ENCODE measurements at places on chromosomes 11 and 22.

GRCh38 chr11:2419638-2420501 lies 19.3 kb downstream of the TSSC4 start:
- peak; percentile 28 for DNase-seq

GRCh38 chr11:110525883-110526282 lies 96.1 kb downstream of the FDX1 start:
- DNase-seq, result no peak

DNA sequence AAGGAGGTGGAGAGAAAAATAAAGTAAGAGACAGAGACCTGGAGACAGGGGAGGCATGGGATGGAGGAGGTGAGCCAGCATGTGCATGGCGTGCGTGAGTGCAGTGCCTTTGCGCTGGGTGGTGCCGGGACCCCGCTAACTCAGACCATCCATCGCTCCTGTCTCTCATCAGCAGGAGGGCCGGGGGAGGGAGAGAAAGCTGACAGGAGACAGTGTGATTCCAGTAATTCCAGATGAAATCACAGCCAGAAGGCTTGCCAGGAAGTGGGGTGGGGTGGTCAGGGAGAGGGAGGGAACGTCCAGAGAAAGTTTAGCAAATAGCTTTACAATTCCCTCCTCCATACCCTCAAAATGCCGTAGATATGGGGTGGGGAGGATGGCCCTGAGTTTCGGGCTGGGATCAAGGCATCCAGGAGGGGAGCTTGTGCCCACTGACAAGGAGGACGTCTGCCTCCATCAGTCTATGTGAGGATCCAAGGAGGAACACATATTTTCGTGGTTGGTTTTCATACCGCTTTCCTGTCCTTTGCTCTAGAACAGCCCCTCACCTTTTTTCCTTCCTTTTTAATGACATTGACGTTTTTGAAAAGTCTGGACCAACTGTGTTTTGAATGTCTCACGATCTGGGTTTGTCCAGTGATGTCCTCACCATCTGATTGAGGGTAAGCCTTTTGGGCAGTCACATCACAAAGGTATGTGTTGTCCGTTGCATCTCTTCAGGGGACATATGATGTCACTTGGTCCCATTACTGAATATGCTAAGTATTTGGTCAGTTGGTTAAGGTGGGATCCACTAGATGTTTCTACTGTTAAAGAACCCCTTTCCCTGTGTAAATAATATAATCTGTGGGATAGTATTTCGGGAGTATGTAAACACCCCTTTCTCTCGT lies 567.3 kb downstream of the MIAT start:
- no peak for DNase-seq

DNA sequence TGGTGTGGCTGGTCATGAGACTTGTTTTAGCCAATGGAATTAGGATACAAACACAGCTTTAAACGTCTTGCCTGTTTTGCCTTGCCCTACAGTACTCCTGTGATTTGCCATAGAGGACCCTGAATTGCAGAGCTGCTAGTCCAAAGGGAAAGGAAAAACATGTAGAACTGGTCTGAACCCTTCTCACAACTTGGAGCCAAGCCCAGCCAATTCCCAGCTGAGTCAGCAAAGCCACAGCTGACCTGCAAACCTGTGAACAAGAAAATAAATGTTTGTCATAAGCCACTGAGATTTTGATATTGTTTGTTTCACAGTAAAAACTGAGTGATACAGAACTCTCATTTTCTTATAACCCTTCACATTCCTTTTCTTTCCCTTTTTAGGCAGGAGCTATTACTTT lies 360.5 kb upstream of the API5 start:
- DNase-seq, result no peak

- no peak for DNase-seq
These were observed 3.3 kb downstream of the SCGB1D2 start for GRCh38 chr11:62245271-62245753.

DNA sequence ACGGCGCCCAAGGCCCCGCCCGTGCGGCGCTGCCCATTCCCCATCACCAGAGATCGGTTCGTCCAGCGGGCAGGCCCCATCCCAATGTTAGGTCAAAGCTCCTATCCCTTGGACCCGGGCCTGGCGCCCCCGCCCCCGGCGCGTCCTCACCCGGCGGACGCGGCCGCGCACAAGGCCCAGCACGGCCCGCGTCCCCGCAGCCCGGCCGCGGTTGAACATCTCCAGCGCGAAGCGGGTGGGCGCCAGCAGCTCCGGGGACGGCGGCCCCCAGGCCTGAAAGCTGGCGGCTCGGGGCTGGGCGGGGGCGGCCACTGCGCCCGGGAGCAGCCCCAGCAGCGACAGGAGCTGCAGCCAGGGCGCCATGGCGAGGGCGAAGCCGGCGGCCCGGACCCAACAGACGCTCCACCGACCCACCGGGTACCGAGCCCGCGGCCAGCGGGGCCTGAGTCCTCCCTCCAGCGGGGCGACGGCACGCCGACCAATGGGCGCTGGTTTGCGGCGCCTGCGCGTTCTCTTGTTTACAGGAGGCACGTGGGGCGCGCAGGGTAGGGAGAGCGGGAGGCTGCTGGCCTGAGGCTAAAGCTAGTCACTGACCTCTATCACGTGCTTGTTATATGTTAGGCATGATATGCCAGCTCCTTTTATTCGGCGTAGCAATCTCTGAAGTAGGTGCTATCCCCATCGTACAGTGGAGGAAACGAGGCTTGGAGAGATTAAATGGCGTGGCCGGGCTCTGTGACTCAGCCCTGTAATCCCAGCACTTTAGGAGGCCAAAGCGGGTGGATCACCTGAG lies at the start of gene CTSF:
Gene CTSF, minus strand, starts transcription at position 483 of the 793 bp plus-strand sequence. Its CDS starts 120 bp downstream, at position 363.
- peak; percentile 62 for DNase-seq

DNA sequence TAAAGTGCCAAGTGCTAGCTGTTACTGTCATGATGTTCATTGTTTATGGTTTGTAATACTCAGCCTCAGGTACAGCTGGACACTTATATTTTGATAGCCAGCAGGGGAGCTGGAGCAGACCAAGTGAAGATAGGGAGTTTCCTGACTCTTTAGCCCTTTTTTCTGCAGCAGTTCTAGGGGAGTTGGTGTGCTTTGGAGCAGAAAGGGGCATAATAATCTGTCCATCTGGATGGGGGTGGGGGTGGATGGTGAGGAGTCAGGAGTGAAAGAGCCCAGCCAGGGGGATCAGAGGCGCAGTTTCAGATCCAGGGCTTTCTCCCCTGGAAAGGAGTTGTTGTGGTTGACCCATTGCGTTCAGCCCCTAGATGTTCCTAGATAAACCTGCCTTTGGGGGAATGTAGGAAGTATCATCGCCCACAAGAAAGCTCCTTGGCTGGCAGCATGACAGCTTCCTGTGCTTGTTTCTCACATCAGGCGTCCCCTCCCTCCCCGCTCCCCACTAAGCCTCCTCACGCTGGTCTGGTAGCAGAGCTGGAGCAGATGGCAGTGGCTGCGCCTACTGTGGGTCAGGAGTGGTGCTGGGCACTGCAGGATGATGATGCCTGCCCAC lies 41.9 kb downstream of the MED15 start:
- DNase-seq, result peak; percentile 59

DNA sequence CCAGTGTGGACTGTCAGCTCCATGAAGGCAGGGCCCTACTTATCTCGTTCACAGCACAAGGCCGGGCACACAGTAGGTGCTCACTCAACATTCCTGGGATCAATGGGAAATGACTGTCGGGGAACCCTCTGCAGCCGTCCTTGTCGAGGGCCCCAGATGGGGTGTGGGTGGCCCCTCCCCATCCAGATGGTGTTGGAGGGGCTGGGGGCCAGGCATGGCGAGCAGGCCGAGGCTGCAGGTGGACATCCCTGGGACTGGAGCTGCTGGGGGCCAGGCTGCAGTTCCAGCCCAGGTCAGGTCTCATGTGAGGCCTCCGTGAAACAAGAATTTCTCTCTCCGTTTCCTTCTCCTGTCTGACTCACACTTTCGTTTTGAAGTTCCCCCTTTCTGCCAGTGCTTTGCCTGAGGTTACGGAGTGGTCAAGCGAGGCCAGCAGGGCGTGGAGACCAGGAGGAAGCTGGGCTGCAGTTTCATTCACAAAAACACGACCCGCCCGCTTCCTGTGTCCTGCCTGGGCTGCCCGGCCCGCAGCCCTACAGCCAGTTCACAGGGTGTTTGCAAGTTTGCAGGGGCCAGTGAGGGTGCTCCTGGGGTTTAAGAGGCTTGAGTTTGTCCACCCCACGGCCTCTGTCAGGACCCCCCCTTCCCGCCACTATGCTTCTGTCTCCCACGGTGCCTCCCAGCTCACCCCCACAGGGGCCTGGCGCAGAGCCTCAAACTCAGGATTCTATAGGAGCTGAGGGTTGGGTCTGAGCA lies 4.5 kb downstream of the MYEOV start:
- DNase-seq, result no peak

DNA sequence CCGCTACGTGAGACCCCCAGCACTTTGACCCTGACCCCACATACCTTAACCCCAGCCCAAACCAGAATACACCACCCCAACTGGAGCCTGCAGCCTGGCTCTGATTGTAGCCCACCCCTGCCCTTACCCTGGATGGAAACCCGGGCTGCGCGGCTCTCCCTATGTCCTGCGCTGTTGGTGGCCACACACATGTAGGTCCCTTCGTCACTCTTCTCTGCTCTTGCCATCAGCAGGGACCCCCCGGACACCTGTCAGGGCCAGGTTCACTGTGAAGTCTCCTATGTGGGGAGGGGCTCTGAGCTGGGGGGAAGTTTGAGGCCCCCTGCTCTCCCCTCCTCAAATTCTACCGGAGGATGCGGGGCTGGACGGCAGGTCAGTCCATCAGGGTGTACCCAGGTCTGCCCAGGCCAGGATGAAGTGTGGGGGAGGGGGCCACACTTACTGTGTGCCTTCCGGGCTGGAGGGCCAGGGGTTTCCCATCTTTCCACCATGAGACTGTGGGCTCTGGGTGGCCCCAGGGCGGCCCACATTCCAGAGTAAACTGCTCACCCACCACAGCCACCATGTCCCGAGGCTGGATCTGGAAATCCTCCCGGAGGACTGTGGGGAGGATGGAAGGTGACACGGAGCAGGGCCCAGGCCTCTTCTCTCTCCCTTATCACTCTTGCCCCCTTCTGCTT lies 1.5 kb downstream of the ROBO4 start:
- DNase-seq, result no peak

GRCh38 chr11:68090706-68091105 lies 30.5 kb downstream of the CHKA start:
- no peak for DNase-seq

DNA sequence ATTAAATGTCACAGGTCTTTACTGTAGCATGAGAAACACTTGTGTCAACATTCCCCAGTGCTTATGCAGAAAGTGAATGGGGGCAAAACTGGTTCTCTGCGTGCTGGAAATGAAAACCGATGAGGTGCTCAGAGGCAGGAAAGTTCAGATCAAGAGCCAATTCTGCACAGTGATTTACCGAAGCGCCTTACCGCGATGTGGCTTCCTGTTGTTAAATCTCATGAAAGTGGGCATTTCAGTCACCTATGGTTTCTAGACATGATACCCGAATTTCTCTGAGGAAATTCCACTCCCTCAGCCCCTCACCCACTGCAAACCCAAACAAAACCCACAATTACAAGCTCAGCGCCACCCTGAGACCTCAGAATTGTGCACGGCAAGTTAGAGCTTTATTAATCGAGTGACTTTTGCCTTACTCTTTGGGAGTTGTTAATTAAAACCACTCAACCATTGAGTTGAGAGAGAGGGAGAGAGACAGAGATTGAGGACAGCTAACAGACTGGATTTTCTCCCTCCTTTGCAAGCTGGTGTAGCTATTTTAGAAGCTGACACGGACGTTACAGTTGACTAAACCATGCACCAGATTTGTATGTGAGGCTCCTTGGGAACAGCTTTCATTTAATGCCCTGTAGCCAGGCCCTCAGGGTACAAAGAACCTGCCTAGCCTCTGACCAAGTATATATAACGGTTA lies 196.4 kb downstream of the DBX1 start:
- DNase-seq, result no peak

- no peak for DNase-seq
These were observed 17.9 kb downstream of the CLNS1A start for GRCh38 chr11:77619576-77620198.

- DNase-seq, result no peak
These were observed 106.8 kb downstream of the RBFOX2 start for GRCh38 chr22:35921777-35922176.

- DNase-seq, result no peak
These were observed 146.8 kb downstream of the MN1 start for GRCh38 chr22:27654546-27655445.

- no peak for DNase-seq
These were observed 98.8 kb downstream of the PRR5L start for GRCh38 chr11:36394926-36395325.

DNA sequence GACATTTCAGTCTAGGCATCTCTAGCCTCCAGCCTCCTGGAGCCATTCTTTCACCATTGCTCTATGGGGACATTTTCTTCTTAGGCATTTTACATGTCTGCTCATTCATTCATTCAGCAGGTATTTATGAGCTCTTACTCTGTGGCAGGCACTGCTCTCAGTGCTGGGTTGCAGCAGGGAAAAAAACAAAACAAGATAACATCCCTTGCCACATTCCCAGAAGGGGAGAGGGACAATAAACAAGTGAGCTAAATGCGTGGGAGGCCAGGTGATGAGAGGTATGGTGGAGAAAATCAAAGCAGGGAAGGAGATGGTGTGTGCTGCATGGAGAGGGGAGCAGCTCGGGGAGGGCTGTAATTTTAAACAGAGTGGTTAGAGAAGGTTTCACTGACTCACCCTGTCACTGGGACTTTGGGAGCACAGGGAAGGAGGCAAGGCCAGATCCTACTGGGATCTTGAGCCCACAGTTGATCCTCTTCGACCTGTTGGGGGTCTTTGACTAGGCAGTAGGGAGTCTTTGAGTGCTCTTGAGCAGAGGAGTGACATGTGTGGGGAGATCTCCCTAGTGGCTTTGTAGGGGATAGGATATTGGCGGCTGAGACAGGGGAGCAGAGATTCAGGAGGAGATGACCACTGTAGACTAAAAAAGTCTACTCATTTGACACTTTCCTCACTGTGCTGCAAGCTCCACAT lies 17.0 kb downstream of the MICAL2 start:
- no peak for DNase-seq

DNA sequence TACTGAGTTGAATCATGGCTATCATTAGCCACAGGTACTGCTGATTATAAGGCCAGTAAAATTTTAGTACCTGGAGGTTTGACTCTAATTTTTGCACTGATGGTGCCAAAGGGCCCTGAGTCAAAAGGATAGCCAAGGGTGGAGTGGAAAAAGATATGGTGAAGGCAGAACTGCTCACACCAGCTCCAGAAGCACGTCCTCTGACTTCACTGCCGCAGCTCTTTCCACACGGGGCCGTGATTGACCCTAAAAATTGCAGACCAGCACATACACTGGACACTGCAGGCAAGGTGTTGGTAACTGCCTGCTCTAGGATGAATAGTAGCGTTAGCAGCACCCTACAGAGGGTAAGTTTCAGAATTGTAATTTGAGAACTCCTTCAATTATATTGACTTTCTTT lies 25.4 kb upstream of the GRIK4 start:
- DNase-seq, result no peak

DNA sequence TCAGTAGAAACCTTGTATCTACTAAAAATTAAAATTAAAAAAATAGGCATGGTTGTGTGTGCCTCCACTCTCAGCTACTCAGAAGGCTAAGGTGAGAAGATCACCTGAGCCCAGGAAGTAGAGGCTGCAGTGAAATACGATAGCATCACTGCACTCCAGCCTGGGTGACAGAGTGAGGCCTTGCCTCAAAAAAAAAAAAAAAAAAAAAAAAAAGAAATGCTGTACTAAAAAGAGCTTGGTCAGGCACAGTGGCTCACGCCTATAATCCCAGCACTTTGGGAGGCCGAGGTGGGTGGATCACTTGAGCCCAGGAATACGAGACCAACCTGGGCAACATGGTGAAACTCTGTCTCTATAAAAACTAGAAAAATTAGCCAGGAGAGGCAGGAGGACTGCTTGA lies 36.5 kb downstream of the SBF2 start:
- DNase-seq, result no peak

- no peak for DNase-seq
These were observed 6.0 kb upstream of the LMO2 start for GRCh38 chr11:33897761-33898375.
